ENCODE measurements at places on chromosomes 2 and 18.

- DNase-seq = no peak
These were observed 188.0 kb downstream of the CDH7 start for GRCh38 chr18:65938592-65939372.

GRCh38 chr2:127431408-127432023 lies 13.3 kb downstream of the PROC start:
- DNase-seq = no peak

DNA sequence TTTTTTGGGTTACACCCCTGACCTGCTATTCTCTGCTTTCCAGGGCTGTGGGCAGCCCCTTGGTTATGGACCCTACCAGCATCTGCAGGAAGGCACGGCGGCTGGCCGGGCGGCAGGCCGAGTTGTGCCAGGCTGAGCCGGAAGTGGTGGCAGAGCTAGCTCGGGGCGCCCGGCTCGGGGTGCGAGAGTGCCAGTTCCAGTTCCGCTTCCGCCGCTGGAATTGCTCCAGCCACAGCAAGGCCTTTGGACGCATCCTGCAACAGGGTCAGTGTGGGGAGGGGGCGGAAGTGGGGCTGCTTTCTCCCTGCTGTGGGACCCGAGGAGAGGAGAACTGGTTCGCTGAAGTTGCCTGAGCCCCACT lies 9.7 kb upstream of the WNT10A start:
- no peak for DNase-seq

DNA sequence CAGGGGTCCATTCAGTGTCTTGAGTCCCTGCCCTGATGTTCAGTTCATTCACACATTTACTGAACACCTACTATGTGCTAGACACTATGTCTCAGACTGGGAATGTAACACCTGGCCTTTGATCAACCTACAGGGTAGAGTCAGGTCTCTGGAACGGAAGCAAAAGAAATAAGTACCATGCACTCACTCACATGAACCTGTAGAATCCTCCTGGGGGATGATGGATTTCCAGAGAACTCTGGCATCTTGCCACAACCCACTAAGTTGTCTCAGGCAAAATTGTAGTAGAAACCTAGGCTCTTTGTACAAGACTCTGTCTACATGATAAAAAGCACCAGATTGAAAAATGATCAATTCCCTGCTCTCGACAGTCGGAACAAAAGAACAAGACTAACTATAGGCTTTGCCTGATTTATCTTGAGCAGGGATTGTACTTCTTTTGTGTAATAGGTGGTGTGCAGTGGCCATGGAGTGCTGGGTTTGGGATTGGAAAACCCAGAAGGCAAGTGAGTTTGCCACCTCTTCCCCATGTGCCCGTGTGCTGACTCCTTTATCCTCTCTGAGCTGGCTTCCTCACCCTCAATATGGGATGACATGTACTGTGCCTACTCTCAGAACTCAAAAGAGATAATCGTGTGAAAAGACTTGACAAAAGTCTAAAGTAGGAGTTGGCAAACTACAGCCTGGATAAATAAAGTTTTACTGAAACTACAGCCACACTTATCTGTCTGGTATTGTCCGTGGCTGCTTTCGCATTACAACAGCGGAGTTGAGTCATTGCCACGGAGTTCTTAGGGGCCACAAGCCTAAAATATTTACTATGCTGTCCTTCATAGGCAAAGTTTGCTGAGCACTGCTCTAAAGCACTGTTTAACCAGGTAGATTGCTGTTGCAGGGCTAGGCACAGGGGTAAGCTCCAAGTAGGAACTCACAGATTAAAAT lies 4.4 kb downstream of the CAPN14 start:
- no peak for DNase-seq

- DNase-seq = no peak
These were observed 71.6 kb upstream of the ACAA2 start for GRCh38 chr18:49884959-49885358.

DNA sequence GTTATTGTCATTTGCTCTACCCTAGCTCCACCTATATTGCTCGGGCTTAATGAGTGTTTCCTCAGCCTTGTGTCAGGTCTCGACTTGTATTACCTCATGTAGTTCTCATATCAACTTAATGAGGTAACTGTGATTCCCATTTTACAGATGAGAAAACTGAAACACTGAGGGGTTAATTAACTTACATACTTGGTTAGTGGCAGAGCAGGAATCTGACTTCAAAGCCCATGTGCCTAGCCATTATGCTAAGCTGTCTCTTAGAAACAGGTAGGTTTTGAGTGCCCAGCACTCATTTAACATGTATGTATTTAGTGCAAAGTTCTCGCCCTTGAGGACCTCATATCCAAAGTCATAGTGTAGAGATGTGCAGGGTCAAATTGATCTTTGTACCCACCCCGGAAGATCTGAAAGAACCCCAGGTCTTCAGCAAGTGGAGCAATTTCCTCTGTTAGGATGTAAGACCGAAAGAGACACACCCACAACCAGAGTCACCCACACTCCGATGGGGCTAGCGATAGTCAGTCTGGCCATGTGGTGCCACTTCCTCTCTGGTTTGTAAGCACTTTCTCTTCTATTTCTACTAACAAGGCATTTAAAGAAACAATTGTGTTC lies 121.0 kb upstream of the SLC39A10 start:
- DNase-seq = no peak

- DNase-seq = no peak
These were observed 9.6 kb downstream of the CFAP221 start for GRCh38 chr2:119553687-119554344.

DNA sequence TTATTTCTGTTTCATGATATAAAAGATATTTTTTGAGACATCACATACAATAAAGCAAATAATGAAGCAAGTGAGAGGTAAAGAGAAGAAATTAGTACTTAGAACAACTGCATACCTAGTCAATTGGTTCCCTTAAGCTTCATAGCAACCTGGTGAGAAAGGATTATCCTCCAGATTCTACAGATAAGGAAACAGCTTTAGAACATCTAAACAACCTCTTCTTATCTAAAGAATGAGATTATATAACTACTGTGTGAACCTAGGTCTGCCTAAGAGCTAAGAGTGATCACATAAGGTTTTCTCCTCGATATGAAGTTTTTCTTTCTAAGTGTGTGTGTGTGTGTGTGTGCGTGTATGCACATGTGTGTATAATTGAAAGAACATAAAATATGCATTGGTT lies 265.1 kb downstream of the NOL4 start:
- DNase-seq = no peak

DNA sequence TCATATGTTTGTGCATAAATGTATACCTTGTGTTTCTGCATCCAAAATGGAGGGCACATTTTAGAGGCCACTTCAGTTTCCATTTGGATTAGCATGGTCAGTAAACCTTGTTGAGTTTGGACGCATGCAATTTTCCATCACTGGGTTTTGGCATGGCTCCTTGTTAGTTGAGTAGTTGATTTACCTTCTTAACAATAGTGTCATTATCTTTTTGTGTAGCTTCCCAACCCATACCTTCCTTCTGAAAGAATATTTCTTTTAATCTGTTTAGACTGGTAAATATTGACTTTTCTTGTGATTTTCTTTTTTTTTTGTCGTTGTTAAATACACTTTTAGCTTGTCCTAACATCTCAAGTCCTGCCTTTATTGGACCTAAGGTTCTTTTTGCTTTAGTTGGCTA lies 15.5 kb downstream of the RPIA start:
- DNase-seq = no peak

- DNase-seq = no peak
These were observed 11.3 kb downstream of the NPAS2 start for GRCh38 chr2:100831158-100831750.

DNA sequence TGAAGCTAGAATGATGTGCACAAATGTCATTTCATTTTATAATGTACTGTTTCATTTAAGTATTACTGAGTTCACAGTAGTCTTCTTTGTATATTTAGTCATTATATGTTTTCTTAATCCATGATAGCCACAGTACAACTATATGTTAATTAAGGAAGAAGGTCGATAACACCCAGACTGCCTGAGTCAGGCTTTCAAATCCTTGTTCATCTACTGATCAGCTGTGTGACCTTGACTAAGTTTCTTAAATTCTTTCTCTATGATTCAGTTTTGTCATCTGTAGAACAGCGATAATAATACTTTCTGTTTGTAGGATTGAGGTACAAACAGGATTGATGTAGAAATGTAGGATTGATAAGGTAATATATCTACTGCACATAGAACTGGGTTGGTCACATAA lies 5.4 kb downstream of the GCC2 start:
- no peak for DNase-seq

- no peak for DNase-seq
These were observed 881.8 kb upstream of the ID2 start for GRCh38 chr2:7800031-7800430.

DNA sequence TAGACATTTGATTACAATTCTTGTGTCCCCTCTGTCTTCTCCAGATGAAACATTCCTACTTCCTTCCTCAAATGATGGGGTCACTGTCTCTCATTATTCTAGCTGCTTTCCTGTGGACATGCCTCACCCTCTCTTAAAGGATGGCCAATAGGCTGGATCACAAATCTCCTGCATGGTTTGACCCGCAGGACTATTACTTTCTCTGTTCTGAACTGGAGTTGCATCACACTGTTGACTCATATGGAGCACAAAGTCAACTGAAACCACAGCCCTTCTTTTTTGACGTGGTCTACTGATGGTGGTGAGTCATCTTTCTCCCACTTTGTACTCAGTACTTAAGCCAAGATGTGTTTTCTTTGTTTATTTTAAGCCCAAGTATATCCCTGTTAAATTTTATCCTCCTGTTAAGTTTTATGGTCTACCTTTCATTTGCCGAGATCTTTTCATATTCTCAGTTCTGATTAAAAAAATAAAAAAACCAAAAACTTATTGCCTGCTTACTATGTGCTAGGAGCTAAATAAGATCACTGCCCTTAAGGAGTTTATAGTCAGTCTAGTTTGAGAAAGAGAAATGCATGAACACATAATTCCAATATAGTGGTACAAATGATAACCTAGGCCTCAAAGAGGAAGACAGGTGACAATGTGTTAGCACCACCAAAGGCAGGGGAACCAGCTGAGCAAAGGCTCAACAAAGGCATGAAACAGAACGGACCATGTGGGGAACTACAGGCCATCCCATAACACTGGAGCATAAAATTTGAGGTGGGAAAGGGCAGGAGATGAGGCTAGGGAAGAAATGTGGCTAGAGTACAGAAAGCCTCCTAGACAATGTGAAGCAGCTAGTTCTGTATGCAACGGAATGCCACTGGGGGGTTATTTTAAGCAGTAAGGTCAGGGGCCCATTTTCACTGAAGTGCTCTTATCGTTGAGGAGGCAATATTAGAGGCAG lies 67.6 kb upstream of the ZFP36L2 start:
- DNase-seq = peak; percentile 98

GRCh38 chr2:66431846-66432587 lies 2.9 kb upstream of the MEIS1 start:
- DNase-seq = no peak

DNA sequence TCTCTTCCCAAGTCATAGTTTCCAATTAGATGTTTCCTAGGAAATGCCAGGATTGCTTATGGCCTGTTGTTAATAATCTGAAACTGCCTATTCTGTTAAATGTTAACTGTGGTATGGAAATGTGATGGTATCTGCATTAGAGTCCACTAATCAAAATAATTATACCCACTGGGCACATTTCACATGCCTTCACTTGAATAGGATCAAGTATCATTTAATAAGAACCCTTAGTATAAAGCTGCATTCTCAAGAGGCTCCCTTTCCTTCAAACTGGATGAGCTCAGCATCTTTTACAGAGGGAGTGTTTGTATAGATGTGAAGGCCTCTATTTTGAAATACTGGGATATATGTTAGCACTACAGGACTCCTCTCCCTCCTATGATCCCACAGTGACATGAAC lies 477.2 kb upstream of the VRK2 start:
- no peak for DNase-seq

GRCh38 chr2:155485141-155485842 lies 786.8 kb downstream of the KCNJ3 start:
- no peak for DNase-seq

DNA sequence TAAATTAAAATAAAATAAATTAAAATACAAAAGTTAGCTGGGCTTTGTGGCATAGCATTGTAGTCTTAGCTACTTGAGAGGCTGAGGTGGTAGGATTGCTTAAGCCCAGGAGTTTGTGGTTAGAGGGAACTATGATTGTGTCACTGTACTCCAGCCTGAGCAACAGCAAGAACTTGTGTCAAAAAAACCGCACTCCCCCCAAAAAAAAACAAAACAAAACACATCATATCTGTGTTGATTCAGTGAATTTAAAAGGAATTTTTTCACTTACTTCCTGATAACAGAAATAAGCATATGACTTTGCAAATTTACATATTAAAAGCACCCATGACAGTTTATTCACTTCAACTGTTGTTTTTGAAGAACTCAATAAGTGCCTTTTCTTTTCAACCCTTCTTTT lies 68.1 kb upstream of the PELI1 start:
- peak; percentile 83 for DNase-seq

GRCh38 chr2:117701365-117701764 lies 113.1 kb upstream of the DDX18 start:
- DNase-seq = no peak

DNA sequence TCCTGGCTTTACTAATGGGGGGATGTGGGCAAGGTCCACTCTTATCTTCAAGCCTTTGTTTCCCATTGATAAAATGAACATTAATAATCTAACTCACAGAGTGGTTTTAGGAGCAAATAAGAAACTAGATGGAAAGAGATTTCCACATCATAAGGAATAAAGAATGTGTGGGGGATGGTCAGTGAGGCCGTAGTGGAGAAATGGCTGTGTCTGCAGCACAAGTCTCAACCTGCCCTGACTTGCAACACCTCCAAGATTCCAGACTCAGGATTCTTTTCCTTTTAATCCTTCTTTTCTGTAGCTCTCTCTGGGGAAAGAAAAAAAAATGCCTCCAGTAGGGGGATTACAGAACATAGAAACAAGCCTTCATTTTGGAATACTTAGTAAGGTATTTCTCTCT lies 124.2 kb upstream of the MEX3C start:
- DNase-seq = no peak

GRCh38 chr2:70965506-70965905 lies 12.9 kb upstream of the ANKRD53 start:
- no peak for DNase-seq

GRCh38 chr2:135650721-135651120 lies 90.9 kb upstream of the UBXN4 start:
- DNase-seq = peak; percentile 35

DNA sequence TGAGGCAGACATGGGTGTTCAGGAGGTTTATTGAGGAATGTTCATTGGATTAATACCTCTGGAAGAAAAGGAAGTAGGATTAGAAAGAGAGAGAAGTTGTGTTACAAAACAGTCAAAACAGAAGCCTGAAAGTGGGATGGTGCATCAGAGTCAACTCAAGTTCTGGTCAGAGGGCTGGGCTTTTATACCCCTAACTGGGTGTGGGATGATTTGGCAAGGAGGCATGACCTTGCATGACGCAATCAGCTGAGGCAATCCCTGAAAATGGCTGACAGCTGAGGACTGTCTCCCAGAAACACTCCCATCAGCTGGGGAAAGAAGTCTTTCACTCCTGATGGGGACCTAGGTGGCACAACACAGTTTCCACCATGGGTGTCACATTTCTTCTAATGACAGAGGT lies 818.2 kb downstream of the SATB2 start:
- peak; percentile 40 for DNase-seq

GRCh38 chr2:173323371-173323770 lies 31.3 kb upstream of the CDCA7 start:
- DNase-seq = no peak

GRCh38 chr18:79200546-79201268 lies 131.5 kb downstream of the ATP9B start:
- no peak for DNase-seq

GRCh38 chr2:182593394-182593975 lies 122.6 kb upstream of the DNAJC10 start:
- DNase-seq = peak; percentile 77

GRCh38 chr2:217421834-217422233 lies 562.0 kb upstream of the TNP1 start:
- DNase-seq = no peak

GRCh38 chr2:200373973-200374416 lies 67.5 kb downstream of the SPATS2L start:
- no peak for DNase-seq
